ENCODE measurements at places on chromosomes 4 and X.

- no peak for DNase-seq
These were observed 3.1 kb downstream of the ZMYM3 start for GRCh38 chrX:71250841-71251240.

DNA sequence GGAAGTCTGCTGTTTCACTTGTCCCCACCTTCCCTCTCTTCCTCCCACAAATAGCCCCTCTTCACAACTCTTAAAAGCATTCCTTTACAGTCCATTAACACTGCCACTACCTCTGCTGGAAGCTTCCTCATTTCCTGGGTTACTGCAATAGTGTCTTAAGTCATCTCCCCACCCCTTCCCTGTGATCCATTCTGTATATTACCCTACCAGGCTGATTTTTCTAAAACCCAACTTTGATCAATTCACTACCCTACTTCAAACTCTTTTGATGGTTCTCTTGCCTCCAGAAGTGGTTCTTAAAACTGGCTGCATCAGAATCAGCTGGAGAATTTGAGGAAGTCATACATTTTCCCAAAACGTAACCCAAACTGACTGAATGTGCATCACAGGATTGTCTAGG, 8.8 kb upstream of the XIAP start:
- no peak for DNase-seq

- DNase-seq: no peak
These were observed 42.4 kb upstream of the SLC2A9 start for GRCh38 chr4:10063544-10064300.

DNA sequence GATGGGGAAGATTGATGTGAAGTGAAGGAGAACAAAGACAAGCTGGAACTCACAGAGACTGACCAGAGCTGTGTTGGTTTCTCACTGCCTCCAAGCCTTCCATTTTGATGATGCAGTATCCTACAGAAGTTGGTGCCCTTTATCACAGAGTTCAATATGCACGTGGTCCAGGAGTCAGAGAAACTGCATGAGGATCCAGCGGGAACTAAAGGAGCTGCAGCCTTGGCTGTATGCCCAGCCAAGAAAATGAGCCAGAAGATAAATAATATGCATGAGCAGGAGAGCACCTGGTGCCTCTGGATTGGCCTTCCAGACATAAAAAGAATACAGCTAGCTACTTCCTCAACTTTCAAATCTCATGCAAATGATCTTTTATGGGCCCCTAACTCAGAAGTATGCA, 44.3 kb upstream of the DCLK2 start:
- DNase-seq: no peak

DNA sequence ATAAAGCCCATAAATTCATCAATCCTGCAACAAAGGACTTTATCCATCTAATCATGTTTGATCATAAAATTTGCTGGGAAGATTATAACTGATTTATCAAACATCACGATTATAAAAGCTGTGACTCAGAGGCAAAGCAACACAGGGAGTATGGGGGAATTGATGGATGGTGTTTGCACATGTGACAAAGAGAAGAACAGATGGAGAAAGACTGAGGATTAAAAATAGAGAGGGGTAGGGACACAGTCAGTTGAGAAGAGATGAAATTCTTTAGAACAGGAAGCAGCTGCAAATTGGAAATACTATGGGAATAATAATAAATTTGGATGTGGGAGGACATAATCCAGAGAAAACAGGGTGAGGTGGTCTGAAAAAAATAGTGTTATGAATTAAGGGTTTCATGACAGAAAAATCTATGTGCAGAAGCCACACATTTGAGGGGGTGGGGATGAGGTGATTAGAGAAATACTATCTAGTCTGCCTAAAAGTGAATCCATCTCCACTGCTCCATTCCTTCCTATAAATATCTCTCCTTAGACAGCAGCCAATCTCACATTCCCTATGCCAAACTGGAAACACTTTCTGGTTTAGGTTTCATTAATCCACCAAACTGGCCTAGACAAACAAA, 6.2 kb downstream of the PRR32 start:
- DNase-seq: no peak

Data from urothelium cell line (cell line).